Activated CD4-positive, alpha-beta T cell treated with anti-CD3 and anti-CD28 coated beads for 1 hour (primary cell): ENCODE measurements at places on chromosomes 1 and 21.
A peak's percentile ranks its signal among the peaks of the same experiment; 100 is the strongest.

DNA sequence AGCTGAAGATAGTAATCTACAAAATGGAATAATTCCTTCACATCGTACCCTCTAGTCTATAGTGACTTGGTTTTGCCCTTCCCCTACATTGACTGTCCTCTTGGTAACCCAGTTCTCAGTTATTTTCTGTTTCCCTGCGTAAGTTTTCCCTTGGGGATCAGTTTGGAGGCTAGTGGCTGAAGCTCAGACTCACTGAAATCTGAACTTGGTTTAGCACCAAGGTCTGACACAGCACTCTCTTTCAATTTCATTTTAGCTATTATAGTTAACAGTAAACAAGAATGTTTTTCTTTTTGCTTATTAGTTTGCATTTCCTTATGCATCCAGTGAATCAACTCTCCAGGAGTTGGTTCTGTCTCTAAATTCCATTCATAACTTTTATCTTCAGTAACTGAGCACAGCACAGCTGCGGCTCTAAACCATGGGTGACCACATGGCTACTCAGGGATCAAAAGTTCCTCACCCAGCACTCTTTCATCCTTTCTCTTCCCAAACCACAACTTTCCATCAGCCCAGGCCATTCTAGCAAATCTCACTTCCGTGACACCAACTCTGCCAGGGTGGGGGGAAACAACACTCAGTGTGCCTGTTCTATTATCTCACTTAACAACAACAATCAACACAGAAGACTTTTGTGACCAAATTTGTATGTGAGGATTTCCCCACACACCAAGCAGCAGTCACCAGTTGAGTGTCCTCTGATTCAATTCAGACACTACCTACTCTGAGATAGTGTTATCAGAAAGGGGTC is 17.6 kb upstream of the IFI6 start:
- no peak for DNase-seq

GRCh38 chr1:50156241-50157010 is 47.7 kb downstream of the ELAVL4 start:
- no peak for DNase-seq

- no peak for DNase-seq
Measured at GRCh38 chr1:114725230-114725629, 8.7 kb upstream of the NRAS start.

- DNase-seq: peak; percentile 63
Measured at GRCh38 chr1:24955161-24955560, 25.1 kb upstream of the RUNX3 start.

GRCh38 chr1:159927211-159927848 is 2.0 kb upstream of the TAGLN2 start:
- DNase-seq: no peak

GRCh38 chr1:228263636-228264035 is 55.8 kb downstream of the OBSCN start:
- no peak for DNase-seq

GRCh38 chr1:21703318-21703963 is 34.3 kb upstream of the RAP1GAP start:
- DNase-seq: no peak

DNA sequence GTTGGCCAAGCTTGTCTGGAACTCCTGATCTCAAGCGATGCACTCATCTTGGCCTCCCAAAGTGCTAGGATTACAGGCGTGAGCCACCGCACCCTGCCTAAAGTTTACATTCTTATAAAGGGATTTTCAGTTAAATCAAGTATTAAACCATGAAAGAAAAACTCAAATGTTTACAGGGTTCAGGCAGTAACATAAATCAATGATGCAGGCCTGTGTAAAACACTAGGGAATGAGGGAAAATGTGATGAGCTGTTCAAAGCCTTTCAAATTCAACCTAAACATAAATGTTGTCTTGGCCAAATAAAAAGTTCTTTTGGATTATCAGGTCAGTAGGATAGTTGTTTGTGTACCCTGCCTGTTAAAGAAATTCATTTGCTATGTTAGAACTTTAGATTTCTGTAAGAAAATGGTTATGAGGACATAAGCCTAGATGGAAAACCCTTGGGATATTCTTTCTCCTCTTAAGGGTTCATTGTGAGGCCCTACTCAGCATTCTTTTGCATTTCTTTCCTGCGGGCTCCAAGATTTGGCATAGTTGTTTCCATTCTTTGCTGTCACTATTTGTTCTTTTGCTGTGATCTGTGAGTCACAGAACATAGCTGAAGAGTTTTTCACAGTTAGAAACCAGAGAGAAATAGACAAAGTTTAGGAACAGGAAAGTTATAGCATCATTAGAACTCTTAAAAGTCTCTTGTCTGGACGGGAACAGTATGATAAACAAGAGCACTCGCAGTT is 8.9 kb upstream of the ZRANB2 start:
- no peak for DNase-seq

- DNase-seq: no peak
Measured at GRCh38 chr1:31183927-31184554, 55.6 kb downstream of the NKAIN1 start.
